Caco-2 (cell line): ENCODE measurements at places on chromosomes 1 and 21.

DNA sequence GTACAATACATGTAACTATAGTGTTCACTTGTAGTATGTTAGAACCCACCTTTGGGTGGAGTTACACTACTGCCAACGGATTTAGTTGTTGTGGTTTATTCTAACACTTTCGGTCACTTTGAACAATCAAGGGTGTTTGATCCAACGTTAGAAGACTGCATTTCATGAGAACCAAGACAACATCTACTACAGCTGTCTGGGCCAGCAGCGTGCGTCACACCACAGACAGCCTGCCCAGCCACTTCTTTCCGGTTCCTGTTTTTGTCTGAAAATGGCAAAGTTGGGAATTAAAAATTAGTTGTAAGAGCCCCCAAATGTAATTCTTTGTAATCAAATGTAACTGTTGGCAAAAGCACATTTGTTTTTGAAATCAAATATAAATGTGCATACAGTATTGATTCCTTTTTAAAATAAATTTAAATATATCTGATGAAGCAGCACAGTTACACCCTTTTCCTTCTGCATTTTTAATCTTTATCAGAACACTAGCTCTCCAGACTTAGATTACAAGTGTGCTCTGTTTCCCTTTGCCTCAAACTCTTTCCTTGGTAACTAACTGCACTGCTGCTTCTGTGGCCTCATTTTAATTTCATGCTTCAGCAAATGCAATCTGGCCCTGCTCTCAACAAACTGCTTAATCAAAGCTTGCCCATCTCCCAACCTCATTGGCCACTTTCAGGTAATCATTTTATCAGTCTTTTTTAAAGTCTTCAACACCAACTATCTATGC, 86.6 kb upstream of the DPH5 start:
- no peak for DNase-seq

DNA sequence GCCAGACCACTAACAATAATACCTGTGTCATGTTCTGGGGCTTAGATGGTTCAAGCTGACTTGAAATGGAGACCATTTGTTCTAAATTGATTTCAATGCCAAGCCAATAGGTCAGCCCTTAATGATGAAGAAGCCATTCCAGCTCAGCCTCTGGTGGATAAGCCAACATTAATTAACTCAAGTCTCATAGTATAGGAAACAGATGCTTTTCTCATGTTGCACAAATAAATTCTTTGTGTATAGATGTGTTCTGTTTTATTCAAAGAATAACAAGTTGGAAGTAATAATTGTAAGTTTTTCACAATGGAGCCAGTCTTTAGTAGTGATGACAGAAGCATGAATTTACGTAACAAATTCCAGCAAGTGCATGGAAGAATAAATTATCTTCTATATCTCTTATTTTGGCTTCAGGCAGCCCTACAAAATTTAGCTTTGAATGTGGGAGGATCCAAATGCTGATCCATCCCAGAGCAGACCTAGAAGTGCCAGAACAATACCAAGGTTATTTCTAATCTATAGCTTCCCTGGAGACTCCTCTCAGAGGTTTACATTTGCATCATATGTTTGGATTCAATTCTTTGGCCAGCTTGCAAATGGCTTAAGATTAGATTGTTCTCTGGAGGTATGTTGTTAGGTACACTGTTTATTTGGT, 42.2 kb upstream of the C1orf105 start:
- DNase-seq, result no peak

DNA sequence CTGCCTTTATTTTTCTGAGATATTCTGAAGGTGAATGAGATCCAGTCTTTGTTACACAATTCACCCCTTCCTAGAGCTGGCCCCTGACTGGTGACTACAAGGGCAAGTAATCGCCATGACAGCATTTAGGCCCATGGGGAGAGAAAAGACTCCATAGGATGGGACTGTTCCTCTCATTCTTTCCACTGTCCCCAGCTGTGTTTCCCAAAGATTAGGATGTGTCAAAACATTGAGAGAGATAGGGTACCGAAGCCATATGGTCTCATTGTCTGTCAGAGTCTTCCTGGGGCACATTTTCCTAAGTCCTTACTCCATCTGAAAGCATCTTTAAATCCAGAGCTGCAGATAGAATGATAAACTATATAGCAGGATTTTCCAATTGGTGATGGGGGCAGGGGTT, 423.5 kb downstream of the OMA1 start:
- DNase-seq, result no peak

GRCh38 chr1:85351202-85351828, 74.9 kb upstream of the BCL10 start:
- DNase-seq, result no peak

GRCh38 chr1:4210043-4210442, 310.0 kb upstream of the C1orf174 start:
- no peak for DNase-seq

DNA sequence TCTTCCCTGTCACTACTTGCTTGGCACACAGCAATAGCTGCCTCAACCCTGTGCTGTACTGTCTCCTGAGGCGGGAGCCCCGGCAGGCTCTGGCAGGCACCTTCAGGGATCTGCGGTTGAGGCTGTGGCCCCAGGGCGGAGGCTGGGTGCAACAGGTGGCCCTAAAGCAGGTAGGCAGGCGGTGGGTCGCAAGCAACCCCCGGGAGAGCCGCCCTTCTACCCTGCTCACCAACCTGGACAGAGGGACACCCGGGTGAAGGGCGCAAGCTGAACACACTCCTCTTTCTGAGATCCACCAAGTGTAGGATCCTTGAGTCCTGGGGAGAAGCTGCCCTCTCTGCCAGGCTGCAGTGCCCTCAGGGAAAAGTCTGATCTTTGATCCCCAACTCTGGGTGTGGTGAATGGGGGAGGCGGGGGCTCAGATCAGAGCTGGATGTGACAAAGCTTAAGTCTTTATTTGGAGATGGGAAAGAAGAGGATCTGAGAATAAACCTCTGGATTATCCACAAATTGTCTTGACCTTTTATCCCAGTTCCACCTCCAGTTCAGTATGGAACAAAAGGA, 1.2 kb downstream of the RXFP4 start:
- DNase-seq, result no peak

DNA sequence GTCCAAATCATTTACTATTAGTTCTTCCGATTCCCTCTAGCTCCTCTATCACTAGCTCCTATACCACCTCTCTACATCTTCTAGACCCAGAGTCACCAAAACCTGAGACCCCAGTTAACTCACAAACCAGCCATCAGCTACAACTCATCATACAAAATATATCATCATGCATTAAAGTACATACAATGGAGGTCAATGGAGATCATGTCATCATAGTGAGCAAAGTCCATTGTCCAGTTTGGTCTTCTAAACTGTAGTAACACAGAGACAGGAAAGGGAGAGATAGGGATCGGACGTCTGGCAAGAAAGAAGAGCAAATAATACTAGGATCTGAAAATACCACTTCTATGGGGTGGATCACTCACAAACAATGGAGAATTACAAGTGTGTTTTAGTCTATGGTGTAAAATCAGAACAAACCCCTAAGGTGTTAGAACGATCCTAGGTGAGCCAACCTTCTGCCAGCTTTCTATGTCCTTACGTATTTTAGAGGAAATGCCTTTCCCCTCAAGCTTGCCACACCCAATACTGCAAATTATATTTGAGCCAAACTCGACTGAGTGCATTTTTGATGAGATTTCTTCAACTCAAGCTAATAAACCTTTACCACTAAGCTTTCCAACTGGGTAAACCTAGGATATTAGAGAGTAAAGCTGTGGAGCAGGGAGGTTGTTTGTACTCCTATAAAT, 3.9 kb downstream of the ADIPOR1 start:
- DNase-seq, result no peak

GRCh38 chr1:175572932-175573868, 170.2 kb downstream of the TNR start:
- no peak for DNase-seq

DNA sequence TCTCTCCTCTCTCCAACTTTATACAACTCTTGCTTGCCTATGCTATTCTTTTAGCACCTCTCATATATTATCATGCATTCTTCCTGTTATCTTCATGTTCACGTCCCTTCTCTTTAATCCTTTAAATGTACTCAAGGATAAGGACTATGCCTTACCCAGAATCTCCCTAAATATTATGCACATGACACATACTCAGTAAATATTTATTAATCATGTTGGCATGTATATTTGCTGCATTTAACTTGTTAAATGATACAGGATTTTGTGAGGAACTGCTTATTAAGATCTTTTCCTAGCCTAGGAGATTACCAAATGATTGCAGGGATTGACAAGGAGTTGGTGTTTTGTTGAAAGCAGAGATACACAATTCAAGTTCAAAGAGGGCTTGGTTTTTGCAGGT, 109.4 kb downstream of the RGS2 start:
- no peak for DNase-seq

DNA sequence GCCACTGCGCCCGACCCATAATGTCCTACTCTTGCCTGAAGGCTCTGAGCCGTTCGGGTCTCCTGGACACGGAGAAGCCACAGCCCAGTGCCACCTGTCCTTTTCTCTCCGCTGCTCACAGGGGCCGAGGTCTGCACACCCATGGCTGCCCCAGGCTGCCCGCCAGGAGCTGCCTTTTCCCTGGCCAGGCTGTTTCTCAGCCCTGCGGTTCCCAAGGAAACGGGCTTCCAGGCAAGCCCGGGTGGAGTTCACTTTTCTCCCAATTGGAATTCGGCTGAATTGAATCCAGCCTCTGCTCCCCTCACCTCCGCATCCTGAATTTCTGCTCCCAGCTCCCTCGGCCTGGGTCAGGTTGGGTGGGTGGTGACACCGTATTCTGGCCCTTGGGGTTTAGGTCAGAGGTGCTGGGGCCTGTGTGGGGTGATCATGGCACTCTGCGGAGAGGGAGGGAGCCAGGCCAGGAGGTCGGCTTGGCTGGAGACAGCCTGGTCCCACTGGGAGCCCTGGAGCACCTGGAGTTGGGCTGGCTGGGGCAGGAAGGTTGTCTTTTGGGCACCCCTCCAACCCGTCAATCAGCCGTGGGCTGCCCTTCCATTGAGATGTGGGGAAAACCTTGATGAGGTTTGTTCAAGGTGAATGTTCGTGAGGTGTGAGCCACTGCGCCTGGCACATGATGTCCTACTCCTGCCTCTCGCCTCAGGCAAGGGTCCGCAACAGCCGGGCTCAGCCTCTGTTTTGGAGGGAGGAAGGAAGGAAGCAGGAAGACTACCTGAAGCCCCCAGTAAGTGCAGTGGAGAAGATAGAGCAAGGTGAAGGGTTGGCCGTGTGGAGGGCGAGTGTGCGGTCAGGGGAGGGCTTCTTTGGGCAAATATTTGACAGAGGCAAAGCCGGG, 25.1 kb downstream of the RRP1 start:
- DNase-seq, result no peak

DNA sequence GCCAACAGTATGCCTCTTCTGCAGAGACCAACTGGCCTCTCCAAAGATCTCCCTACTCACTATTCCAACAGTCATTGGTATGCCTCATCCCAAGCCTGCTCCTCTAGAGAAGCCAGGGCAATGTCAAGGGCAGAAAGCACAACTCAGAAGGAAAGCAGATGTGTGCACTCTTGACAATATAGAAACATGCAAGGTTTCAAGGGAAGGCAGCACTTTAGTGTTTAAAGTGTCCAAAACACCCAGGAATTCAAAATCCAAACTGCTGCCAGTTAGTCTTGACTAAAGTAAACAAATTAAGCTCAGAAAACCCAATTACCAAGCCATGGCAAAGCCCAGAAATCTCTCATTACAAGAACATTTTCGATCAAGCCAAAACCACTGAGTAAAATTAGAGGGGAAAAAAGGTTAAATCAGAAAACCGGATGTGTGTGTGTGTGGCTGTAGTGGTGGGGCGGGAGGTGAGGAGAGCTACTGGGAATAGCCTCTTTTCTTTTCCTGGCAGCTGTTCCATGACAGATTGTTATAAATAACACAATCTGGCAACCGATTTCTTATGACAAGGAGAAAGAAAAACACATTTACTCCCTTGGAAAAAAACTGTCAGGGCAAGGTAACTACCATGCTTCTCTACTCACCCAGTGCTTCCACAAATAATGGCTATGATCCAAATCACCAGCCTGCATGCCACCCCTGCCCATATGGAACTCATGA, 39.2 kb downstream of the EIF2B3 start:
- DNase-seq, result no peak

- no peak for DNase-seq
Measured at GRCh38 chr1:5765997-5766913, 226.0 kb downstream of the NPHP4 start.

- DNase-seq, result no peak
Measured at GRCh38 chr21:45709173-45709572, 65.6 kb downstream of the PCBP3 start.

GRCh38 chr1:51649593-51650091, 32.8 kb downstream of the OSBPL9 start:
- no peak for DNase-seq

GRCh38 chr1:114094363-114094634, 59.4 kb downstream of the SYT6 start:
- no peak for DNase-seq

DNA sequence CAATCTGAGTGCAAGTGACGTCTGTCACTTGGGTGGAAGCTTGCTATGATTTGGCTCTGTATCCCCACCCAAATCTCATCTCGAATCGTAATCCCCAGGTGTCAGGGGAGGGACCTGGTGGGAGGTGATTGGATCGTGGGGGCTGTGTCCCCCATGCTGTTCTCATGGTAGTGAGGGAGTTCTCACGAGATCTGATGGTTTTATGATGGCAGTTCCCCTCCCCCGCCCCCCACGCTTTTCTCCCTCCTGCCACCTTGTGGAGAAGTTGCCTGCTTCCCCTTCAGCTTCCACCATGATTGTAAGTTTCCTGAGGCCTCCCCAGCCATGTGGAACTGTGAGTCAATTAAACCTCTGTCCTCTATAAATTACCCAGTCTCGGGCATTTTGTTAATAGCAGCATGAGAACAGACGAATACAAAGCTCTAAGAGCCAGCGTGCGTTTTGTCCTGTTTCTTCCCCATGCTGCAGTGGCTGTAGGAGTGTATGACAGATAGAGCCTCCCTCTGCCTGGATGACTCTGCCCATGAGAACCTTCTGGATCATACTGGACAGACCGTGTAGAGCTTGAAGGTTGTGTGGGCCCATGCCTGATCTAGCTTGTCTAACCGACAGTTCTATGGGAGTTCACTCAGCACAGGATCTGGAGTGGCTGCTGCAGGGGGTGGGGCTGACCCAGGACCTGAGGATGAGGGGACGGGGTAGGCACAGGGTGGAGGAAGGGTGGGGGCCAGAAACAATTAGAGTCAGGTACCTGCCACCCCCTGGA, 139.7 kb upstream of the ERRFI1 start:
- DNase-seq, result no peak

GRCh38 chr1:55215194-55216021, at the start of gene USP24:
TSS of gene USP24 (minus strand) at chr1:55215364. CDS start at chr1:55215113, 251 bp downstream.
- DNase-seq, result peak; percentile 85

DNA sequence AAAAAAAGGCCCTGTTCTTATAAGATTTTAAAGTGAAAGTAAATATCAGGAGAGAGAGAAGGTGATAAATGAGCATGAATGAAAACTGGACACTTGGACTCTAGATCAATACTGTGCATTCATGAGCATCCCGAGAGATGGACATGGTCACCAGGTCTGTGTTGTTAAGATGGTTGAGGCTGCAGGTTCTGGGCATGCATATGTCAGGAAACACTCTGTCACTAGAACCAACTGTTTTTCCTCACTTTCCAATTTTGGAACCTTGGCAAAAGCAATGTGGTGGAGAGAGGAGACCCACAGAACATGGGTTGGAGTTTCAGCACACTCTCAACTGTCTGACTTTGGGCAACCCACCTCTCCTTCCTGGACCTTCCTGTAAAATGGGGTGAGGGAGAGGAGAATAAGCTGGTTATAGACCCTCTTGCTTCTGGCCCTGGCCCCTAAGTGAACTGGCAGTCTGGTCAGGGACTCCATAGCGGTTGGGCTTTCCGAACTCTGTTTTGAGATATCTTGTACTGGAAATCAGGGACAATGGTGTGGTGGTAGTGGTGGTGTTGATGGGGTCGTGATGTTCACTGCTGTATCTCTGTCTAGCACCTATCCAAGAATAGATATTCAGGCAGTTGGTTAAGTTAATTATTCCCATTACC, 4.2 kb downstream of the MAN1C1 start:
- DNase-seq, result no peak
